IMR-90 (cell line): ENCODE measurements at places on chromosomes 16 and 17. TPM values are rescaled to one million over a fixed set of nuclear protein-coding genes. Genes with fewer than 3 reads are reported as not detected.

GRCh38 chr16:81520151-81520470 lies 75.5 kb downstream of the CMIP start:
- H3K27ac ChIP-seq = no peak overlapping the region
- no peak for DNase-seq
- H3K4me3 ChIP-seq = no peak overlapping the region
- H3K36me3 ChIP-seq = peaks cover 4% of the 10 kb centered on the region; the same call in 1 of the 2 replicates
- peaks cover 7% of the 10 kb centered on the region for H3K4me1 ChIP-seq

UBALD1 gene
- polyA plus RNA-seq = 14.5 and 20.5 TPM in 2 replicates

TOX3 gene
- not detected in 2 replicates for polyA plus RNA-seq

GRCh38 chr16:57628008-57628781 lies at the start of gene ADGRG1:
TSS of gene ADGRG1 (plus strand) at chr16:57628630. CDS start at chr16:57650288, 21,658 bp downstream.
- H3K4me1 ChIP-seq = peaks cover 25% of the 10 kb centered on the region
- H3K36me3 ChIP-seq = no peaks in the 10 kb centered on the region
- H3K27ac ChIP-seq = peak within 1 kb of the TSS; percentile 58
- no peaks in the 10 kb centered on the region for H3K27me3 ChIP-seq
- H3K4me3 ChIP-seq = peak within 1 kb of the TSS; percentile 20; the same call in 1 of the 2 replicates
- peak; percentile 97 for DNase-seq

GRCh38 chr16:55811811-55812210 lies 21.1 kb downstream of the CES1 start:
- no peak overlapping the region for H3K4me3 ChIP-seq
- no peaks in the 10 kb centered on the region for H3K27me3 ChIP-seq
- H3K4me1 ChIP-seq = no peaks in the 10 kb centered on the region

GRCh38 chr16:29230671-29231096 lies 175.8 kb downstream of the NPIPB11 start:
- peak overlapping the region; percentile 97 for H3K27ac ChIP-seq
- no peaks in the 10 kb centered on the region for H3K27me3 ChIP-seq
- H3K4me3 ChIP-seq = no peak overlapping the region
- peak; percentile 58 for DNase-seq
- H3K4me1 ChIP-seq = peaks cover 14% of the 10 kb centered on the region

CX3CL1 gene
- polyA plus RNA-seq = 0.77 and 0.89 TPM in 2 replicates

GRCh38 chr17:10018461-10018891 lies 113.4 kb upstream of the RCVRN start:
- peaks cover 2% of the 10 kb centered on the region; the same call in 1 of the 2 replicates for H3K4me1 ChIP-seq
- H3K27me3 ChIP-seq = no peaks in the 10 kb centered on the region
- DNase-seq = no peak
- no peak overlapping the region for H3K4me3 ChIP-seq
- no peak overlapping the region for H3K27ac ChIP-seq
- H3K36me3 ChIP-seq = no peaks in the 10 kb centered on the region

SOST gene
- not detected in 2 replicates for polyA plus RNA-seq

DNA sequence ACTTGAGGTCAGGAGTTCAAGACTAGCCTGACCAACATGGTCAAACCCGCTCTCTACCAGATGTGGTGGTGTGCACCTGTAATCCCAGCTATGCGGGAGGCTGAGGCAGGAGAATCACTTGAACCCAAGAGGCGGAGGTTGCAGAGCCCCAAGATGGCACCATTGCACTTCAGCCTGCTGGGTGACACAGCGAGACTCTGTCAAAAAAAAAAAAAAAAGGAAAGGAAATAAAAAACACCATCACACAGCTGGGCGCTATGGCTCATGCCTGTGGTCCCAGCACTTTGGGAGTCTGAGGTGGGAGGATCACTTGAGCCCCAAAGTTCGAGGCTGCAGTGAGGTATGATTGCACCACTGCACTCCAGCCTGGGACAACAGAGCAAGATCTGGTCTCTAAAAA lies 13.3 kb upstream of the SBK1 start:
- H3K36me3 ChIP-seq = no peaks in the 10 kb centered on the region
- DNase-seq = no peak
- H3K4me3 ChIP-seq = no peak overlapping the region

GRCh38 chr16:27822996-27823395 lies 240.5 kb downstream of the GSG1L start:
- H3K27ac ChIP-seq = no peak overlapping the region
- H3K4me3 ChIP-seq = no peak overlapping the region
- peaks cover 24% of the 10 kb centered on the region for H3K27me3 ChIP-seq
- no peaks in the 10 kb centered on the region for H3K4me1 ChIP-seq
- H3K36me3 ChIP-seq = no peaks in the 10 kb centered on the region

DNA sequence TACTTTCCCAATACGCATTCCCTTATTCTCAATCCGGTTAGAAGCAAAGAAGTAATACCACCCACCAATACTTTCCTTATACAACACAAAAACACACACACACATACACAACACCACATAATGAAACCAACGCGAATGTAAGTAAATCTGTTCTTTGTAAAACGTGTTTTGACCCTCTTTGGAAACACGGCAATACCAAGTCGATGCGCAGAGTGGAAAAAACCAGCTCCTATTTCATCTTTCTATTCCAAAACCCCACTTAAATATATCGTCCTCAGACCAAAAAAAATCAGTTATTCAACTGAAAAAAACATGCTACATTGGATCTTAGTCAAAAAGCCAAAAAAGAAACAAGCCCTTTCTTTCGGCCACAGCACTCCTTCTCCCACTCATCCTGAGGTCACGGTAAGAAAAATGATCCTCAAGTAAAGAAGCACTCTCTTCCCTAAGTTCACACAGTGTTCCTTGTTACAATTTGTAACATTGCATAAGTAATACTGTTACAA lies 31.0 kb upstream of the ARL4D start:
- no peaks in the 10 kb centered on the region for H3K27me3 ChIP-seq
- peak; percentile 97 for DNase-seq
- peak overlapping the region; percentile 79 for H3K27ac ChIP-seq
- H3K36me3 ChIP-seq = no peaks in the 10 kb centered on the region

DNA sequence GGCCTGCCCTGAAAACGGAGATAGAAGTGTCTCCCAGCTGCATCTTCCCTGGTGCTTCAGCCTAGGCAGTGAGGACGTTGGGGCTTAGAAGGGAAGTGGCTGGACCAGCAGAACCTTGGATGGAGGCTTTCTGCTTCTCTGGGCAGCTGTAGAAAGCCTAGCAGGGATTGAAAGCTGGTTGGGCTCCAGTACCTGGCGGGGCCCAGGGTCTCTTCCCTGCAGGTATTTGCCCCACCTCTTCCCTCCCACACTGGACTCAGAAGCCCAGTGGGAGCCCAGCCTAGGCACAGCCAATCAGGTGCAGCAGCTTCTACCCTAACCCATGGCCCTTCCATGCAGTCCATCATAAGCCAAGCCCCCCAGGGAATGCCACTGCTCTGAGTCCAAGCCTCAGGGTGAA lies 190.3 kb upstream of the IRX6 start:
- H3K36me3 ChIP-seq = no peaks in the 10 kb centered on the region
- no peaks in the 10 kb centered on the region for H3K4me1 ChIP-seq
- H3K27ac ChIP-seq = no peak overlapping the region
- no peak overlapping the region for H3K4me3 ChIP-seq
- DNase-seq = no peak

DNA sequence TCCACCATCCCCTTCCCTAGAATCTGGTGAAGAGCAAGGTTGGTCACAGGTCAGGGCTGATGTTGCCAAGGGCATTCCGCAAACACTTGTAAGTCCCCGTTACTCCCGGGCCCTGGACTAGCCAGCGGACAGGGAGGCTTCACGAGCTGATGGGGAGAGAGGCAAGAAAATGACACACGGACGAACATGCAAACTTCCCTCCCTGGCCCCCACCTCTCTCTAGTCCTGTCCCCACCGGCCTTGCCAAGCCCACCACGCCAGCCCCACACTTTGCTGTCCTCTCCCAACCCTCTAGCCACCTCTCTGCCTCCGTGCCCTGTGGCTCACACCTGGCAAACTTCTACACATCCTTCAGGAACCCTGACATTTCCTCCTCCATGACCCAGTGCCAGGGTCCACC lies 54.8 kb downstream of the RPH3AL start:
- no peaks in the 10 kb centered on the region for H3K36me3 ChIP-seq
- H3K4me3 ChIP-seq = no peak overlapping the region
- no peak overlapping the region for H3K27ac ChIP-seq
- DNase-seq = no peak
- no peaks in the 10 kb centered on the region for H3K4me1 ChIP-seq
- peaks cover 20% of the 10 kb centered on the region for H3K27me3 ChIP-seq

DNA sequence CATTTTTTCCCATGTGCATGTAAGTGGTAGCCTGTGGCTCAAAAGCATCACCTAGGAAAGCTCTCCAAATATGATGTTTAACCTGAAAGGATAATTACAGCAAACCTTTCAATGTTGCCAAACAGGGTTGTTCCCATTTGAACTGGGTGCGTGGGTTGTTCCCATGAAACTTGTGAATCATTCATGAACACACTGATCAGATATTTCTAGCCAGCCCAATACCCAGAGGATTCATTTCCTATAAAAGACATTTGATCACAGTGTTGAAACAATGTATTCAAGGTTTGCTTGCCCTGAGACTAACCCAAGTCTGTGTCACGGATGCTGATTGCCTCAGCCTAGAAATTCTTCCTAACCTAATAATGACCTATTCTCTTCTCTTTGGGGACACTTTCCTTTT lies 12.9 kb downstream of the KRT39 start:
- DNase-seq = peak; percentile 94
- H3K36me3 ChIP-seq = no peaks in the 10 kb centered on the region
- no peak overlapping the region for H3K4me3 ChIP-seq
- H3K4me1 ChIP-seq = peaks cover 16% of the 10 kb centered on the region
- no peaks in the 10 kb centered on the region for H3K27me3 ChIP-seq

KRTAP4-9 gene
- 0.24 TPM in 2 replicates for polyA plus RNA-seq
